ENCODE measurements at places on chromosomes 5 and 9.

DNA sequence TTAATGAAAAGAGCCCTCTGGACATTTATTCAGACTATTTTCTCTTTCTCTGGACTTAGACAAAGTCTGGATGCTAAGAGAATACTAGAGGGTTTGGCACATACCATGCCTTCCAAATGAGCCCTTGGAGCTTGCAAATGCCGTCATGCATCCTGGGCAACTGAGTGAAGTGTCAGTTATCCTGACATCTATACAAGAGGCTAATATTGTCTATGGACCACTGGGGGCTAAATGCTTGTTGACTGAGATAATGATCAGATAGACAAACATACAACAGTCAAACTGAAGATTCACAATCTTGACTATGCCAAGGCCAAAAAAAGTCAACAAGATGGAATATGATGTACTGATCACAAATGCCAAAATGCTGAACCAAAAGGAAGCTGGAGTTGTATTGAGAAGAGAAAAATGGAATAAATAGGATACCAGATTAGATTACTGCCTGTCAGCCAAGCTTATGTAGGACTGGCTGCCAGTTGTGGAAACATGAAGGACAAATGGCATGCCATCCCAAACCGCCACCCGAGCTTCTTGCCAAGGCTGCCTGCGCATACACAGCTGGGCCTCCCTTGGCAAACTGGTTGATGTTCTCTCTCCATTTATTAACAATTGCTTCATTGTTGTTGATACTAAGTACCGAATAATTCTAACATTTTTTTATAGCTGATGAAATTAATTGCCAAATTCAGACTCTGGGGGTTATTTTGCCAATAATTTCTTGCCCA, 240.1 kb upstream of the GRAMD2B start:
- no peak for DNase-seq

GRCh38 chr9:5195463-5195862, 10.0 kb upstream of the INSL6 start:
- no peak for DNase-seq

DNA sequence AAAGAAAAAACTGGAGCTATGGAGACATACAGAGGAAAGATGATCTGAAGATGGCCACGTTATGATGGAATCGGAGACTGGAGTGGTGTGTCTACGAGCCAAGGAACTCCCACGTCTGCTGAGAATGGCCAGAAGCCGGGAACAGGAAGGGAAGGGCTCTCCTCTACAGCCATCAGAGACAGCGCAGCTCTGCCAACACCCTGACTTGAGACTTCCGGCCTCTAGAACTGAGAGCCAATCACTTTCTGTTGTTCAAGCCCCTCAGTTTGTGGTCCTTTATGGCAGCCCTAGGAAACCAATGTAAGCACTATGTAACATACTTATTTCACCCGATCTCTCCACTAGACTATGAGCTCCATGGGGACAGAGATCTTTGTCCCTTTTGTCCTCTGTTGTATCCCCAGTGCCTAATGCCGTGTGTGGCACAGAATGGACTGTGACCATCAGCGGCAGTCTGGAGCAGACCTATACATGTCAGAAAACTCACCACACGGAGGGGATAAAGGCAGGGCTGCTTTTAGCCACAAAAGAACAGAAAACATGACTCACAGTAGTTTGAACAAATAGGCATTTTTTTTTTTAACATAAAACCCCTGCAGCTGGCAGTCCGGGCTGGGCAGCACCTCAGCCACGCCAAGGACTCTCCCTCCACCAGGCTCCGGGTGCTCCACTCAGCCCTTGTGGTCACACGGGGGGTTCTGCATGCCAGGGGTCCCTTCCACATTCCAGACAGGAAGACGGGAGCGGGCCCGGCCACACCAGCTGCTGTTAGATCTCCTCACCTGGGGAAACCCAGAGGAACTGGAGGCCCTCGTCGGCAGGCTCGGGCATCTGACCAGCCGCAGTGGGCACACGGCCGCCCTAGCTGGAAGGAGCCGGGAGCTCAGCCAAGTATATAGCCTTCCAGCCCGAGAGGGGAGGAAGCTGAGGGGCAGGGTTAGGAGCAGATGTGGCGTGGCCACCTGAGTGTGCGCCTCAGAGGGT, 16.1 kb upstream of the MXD3 start:
- DNase-seq: no peak

- no peak for DNase-seq
Observed at GRCh38 chr9:134282138-134282650, 44.1 kb upstream of the RXRA start.

- no peak for DNase-seq
Observed at GRCh38 chr9:122815544-122815943, 12.8 kb downstream of the PDCL start.

GRCh38 chr5:96312383-96312782, 120.7 kb downstream of the PCSK1 start:
- DNase-seq: no peak

DNA sequence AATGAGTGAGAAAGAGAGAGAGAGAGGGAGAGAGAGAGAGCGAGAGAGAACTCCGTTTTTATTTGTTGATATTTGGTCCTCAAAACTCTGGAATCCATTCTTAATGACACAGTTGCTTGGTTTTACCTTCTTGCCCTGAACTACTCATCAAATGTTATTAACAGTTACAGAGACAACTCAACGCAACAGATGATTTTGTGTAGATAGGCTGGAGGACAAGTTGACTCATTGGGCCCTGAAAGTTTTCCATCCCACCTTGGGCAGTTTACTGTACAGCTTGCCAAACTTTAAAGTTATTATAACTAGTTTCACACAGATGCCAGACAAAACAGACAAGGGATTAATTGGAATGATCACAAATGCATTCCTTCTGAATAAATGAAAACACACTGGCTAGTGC, 339.9 kb downstream of the ARL15 start:
- DNase-seq: no peak

DNA sequence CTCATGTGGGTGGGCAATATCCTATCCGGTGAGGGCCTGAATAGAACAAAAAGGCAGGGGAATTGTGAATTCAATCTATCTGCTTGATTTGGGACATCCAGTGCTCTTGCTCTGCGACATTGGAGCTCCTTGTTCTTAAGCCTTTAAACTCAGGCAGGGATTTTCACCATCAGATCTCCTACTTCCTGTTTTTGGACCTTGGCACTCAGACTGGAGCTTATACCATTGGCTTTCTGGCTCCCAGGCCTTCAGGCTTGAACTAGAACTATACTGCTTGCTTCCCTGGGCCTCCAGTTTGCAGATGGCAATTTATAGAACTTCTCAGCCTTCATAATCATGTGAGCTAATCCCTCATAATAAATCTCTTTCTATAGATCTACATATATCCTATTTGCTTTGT, 134.3 kb upstream of the CLINT1 start:
- no peak for DNase-seq

DNA sequence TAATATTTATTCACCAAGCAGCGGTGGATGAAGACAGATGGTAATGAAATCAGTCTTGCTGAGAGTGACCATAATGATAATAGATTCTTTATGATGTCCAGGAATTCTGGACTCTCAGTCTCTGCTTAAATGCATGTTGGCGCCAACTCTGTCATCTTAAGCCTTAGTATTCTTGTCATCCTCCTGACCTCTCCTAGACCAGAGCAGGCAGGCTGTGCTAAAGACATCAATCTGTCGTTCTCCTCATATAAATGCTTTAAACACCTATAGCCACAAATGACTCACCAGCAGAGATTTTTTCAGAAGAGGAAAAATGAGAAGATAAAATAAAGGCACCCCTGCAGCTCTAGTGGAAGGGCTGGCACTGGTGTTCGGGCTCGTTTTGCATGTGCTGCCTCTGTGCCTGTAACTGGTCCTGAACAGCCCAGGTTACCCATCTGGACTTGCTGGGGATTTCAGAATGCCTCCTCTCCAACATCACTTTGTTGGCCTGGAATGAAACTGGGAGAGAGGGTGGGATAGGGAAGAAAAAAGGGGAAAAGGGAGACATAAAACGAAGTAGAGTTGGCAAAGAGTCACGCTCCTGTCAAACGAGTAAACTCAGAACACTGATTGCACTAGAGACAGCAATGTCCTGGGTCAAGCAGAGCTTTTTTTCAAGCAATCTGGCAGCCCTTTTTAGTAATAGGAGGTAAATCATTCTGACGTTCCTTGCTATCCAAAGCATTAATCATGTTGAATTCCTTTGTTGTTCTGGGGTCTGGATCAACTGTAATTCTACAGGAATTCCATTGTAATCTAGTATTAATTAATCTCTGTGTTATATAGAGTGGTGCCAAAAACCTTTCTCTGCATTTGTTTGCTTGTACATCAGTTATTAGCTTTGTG, 195.5 kb upstream of the CLINT1 start:
- DNase-seq: no peak

- no peak for DNase-seq
Observed at GRCh38 chr5:127981498-127981897, 102.1 kb upstream of the SLC12A2 start.

GRCh38 chr5:7650755-7651154, 200.2 kb downstream of the CFAP90 start:
- DNase-seq: no peak

GRCh38 chr9:15135164-15135792, 171.7 kb downstream of the TTC39B start:
- no peak for DNase-seq

DNA sequence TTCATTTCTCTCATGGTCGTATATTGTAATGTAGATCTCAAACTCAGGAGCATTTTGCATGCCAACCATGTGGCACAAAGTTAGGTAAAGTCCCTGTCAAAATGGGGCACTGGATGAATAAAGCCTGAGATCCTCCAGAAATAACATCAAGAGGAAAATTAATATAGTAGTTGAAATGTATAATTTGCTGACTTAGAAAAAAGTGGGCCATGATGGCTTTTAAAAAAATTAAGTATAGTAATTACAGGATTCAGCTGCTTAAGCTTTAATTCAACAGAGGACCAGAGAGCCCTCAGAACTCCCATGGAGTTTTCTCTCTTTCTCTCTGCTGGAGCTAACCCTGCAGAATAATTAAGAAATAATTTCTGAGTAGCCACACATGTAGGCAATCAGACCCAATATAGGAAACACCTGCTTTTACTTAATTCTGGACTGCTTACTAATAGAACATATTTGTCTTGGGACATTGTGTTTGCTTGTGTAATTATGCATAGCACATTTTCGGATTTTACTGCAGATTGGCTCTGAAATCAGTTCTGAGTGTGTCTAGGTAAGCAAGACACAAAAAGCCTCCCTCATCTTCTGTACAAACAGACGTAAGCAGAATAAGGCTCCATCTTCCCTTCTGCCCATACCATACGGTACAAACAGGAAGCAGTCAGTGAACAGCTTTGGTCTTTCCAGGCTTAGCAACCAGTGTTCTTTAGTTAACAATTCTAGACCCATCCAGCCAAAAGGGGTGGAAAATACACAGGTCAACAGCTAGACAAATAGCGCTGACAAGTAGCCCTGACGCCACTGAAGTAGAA, 26.5 kb upstream of the PCSK1 start:
- DNase-seq: no peak

DNA sequence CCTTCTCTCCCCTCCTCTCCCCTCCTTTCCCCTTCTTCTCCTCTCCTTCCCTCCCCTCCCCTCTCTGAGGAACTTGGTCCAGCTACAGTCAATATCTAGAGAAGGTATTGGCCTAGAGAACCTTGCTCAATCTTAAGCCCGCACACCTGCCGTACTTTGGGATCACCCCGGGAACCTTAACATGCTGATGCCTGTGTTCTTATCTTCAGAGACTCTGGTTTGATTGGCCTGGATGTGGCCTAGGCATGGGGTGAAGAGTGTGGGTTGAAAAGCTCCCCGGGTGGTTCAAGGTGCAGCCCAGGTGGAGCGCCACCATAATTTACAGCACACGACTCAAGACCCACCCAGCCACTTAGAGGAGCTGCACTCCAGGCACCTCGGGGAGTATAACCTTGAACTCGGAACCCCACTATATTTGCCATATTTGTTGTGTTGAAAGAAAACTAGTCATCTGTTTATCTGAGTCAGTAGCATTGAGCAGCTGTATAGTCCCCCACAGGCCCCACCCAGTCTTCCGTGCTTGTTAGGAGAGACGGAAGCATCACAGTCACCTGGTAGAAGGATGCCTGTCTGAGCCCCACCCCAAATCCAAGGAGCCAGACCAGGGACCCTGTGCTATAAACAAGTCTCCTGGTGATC, 14.4 kb upstream of the PHF19 start:
- DNase-seq: no peak

- DNase-seq: no peak
Observed at GRCh38 chr5:32541241-32541640, 44.1 kb upstream of the SUB1 start.

DNA sequence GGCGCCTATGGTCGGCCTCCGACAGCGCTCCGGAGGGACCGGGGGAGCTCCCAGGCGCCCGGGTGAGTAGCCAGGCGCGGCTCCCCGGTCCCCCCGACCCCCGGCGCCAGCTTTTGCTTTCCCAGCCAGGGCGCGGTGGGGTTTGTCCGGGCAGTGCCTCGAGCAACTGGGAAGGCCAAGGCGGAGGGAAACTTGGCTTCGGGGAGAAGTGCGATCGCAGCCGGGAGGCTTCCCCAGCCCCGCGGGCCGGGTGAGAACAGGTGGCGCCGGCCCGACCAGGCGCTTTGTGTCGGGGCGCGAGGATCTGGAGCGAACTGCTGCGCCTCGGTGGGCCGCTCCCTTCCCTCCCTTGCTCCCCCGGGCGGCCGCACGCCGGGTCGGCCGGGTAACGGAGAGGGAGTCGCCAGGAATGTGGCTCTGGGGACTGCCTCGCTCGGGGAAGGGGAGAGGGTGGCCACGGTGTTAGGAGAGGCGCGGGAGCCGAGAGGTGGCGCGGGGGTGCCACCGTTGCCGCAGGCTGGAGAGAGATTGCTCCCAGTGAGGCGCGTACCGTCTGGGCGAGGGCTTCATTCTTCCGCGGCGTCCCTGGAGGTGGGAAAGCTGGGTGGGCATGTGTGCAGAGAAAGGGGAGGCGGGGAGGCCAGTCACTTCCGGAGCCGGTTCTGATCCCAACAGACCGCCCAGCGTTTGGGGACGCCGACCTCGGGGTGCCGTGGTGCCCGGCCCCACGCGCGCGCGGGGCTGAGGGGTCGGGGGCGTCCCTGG, 561 bp downstream of the DAPK1 start:
- DNase-seq: no peak

- no peak for DNase-seq
Observed at GRCh38 chr9:15268317-15268716, 38.7 kb downstream of the TTC39B start.

DNA sequence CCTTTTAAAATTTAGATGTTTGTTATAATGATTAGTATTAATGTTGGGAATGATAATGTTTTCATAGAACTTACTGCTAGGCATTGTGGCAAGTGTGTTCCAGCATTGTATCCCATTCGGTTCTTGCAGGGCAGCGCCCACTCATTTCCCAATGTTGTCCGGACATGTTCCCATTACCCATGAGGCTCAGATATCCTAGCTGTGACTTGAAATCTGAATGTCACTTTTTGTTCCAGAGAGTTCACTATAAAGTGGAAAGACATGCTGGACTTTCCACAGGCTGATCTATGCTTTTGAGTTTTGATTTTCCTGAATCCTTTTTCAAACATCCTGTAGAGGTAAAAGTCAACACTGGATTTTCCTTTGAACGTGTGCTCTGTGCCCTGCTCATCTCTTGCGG, 329.1 kb downstream of the MARCHF11 start:
- no peak for DNase-seq
